ENCODE measurements at places on chromosomes 11 and 22.
A peak's percentile ranks its signal among the peaks of the same experiment; 100 is the strongest.

- DNase-seq = peak; percentile 86
Observed at GRCh38 chr11:65899356-65900124, 648 bp downstream of the FOSL1 start.

DNA sequence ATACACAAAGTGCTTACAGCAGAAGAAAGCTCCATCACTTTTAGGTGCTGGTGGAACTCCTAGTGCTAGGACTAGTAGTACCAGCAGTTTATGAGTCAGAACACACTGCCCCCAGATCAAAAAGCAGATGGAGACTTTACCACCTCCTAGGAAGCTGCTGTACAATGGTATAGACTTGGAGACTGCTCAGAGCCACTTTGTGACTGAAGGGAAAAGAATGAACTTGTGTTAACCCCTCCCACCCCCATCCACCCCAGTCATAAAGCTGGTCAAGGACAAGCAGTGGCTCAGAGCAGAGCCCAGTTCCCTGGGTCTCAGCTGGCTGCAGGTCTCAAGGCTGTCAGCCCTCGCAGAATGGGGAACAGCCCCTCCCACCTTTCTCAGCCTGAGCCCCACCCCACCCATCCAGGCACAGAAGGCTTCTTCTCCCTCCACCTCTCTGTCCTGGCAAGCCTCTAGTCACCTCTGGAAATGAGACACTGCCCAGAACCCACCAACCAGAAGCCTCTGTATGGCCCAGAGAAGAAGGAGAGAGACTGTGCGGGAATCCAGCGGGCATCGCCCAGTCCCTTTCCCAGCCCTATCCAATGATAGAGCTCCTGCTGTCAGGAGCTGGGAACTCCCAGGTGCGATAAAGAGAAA lies 23.8 kb downstream of the PACSIN2 start:
- no peak for DNase-seq

DNA sequence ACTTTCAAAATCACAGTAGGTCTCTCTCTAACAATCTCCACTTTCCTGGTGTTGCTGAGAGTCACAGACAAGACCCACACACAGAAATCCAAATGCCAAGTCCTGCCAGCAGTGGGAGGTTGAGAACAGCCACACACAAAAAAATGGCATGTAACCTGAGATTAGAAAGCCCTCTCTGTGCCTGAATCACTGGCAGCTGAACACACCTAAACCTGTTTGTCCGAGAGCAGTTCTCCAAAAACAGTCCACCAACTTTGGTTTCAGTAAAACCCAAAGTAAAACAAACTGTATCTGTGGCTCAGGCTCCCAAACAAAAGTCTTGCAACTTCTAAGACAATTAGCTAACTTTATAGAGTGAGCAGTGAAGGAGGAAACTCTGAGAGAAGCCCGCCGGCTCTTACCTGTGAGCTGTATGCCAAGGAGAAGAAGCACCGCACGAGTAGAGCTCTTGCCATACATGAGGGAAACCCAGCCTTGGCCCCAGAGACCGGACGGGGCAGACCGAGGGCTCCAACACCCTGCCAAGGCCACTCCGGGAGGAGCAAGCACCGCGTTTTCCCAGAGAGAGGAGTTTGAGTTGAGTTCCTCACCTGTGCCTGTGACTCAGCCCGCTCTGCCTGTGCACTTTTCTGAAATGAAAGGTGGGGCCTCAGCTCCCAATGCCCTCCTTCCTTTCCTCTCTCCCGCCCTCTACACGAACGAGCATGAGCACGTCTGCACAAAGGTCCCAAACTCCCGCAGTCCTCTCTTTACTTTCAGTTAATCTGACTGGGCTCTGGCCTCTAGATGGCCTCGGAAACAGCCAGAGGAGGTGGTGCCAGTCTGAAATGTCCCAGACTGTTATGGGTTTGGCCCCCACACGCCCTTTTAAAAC lies at the start of gene MPZL2:
TSS of gene MPZL2 (minus strand) at position 603 of the 874 bp plus-strand sequence. CDS start at position 459, 144 bp downstream.
- no peak for DNase-seq

GRCh38 chr11:33324302-33324985 lies 67.3 kb downstream of the HIPK3 start:
- peak; percentile 37 for DNase-seq

DNA sequence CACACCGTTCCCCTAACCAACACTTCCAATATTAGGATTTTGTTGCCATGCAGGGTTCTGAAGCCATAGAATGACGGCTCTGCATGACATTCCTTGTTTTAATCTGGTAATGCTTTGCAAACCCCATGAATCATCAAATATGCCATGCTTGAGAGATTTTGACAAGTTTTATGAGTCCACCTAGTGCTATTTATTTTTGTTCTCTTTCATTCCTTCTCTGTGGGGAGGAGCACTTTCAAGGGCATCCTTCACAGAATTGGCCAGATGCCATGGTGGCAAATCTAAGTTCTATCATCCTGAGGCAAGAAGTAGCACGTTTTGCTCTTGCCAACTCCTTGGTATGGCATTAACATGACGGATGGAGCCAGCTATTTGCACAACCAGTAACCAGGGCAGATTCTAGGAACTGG lies 268.4 kb downstream of the FAM76B start:
- no peak for DNase-seq

DNA sequence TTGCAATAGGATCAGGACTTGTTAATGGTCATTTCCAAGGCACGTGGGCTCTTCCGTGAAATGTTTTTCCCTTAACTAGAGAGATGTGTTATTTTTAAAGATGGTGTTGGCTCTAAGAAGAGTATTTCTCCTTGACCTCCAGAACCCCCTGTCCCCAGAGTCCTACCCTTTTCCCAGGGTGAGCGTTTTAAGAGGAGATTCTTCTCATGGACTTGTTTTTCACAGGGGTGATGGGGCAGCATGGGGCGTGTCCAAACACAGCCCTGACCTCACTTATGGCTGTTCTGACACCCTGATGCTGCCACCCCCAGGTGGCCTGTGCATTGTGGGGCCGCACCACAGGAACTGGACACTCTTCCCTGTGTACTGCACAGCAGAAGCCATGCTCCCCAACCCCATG lies 335.7 kb downstream of the TBC1D22A start:
- no peak for DNase-seq

DNA sequence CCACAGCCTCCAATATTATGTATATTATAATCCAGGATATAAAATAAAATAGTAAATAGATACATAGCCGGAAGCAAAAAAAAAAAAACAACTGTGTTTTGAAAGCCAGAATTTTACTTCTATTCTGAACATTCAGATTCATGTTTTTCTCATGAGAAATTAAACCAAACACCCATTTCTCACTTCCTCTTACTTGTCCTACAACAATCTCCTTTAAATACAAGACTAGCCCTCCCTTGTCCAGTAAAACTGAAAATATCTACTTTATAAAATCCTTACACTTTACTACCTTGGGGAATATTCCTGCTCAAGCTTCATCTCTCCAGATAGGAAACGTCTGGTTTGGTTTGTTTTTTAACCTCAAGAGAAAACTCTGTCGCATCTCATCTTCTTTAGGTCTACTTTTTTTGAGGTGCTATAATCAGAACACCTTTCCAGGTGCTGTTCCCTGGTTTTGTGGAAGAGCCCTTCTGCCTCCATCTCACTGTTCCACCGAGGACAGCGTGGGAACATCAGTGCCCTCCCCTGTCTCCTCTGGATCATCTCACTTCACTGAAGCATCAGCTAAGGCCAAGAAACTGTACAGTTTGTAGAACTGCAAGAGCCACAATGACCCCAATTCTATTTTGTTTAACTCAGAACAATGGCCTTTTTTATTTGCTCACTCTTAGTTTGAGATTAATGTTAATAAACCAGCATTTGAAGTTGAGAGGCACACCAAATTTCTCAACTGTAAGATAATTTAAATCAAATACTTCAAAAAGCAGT lies 82.0 kb upstream of the ARHGAP32 start:
- DNase-seq = no peak

- DNase-seq = no peak
Observed at GRCh38 chr11:68211546-68211945, 1.6 kb downstream of the KMT5B start.

GRCh38 chr11:124110201-124110600 lies 5.0 kb upstream of the VWA5A start:
- DNase-seq = peak; percentile 59

- no peak for DNase-seq
Observed at GRCh38 chr11:95005642-95006041, 19.4 kb upstream of the KDM4E start.

- DNase-seq = no peak
Observed at GRCh38 chr22:48536541-48537342, 1290.9 kb downstream of the BRD1 start.

GRCh38 chr11:1422481-1422880 lies 32.7 kb downstream of the BRSK2 start:
- DNase-seq = no peak

GRCh38 chr11:17423533-17424310 lies 35.3 kb upstream of the KCNJ11 start:
- DNase-seq = no peak

DNA sequence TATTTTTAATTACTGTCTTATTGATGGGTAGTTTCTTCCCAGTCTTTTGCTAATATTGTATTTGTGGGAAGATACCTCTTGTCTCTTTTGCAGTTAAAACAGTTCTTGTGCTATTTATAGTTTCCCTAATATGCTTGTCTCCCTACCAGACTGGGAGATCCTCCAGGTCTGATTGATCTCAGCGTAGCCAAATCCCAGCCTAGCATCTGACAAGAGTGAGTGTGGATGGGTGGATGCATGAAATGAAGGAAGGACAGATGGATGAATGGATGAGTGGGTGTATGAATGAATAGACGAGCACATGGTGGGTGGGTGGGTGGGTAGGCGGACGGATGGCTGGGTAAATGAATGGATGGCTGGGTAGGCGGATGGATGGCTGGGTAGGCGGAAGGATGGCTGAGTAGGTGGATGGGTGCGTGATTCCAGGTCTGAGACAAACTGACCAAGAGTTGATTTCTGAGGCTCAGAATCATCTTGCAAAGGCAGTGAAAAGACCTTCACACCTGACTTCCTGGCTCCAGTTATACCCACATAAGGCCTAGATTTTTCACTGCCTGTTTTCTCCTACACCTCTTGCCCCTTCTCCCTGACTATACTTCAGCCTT lies 11.4 kb downstream of the DNAJB13 start:
- DNase-seq = no peak

- DNase-seq = peak; percentile 65
Observed at GRCh38 chr11:18321578-18321968, 367 bp downstream of the HPS5 start.

DNA sequence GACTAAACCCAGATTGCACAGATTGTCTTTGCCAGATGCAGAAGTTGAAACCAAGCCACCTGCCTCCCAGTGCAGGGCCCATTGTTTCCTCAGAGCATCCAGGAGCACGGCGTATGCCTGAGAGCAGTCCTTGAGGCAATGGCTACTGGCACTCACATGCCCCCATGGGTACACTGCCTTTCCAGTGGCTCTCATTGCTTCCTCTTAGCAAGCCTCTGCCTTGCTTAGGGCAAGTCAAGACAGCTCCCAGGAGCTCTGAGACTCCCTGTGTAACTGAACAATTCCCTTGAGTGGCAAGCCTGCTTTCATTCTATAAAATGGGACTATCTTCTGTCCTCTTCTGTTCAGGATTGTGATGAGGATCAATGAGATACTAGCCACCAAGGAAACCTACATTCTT lies 4.1 kb downstream of the SYTL2 start:
- no peak for DNase-seq

GRCh38 chr11:130732476-130732875 lies 183.8 kb downstream of the SNX19 start:
- DNase-seq = no peak

GRCh38 chr22:49027368-49027670 lies 800.4 kb downstream of the BRD1 start:
- no peak for DNase-seq

DNA sequence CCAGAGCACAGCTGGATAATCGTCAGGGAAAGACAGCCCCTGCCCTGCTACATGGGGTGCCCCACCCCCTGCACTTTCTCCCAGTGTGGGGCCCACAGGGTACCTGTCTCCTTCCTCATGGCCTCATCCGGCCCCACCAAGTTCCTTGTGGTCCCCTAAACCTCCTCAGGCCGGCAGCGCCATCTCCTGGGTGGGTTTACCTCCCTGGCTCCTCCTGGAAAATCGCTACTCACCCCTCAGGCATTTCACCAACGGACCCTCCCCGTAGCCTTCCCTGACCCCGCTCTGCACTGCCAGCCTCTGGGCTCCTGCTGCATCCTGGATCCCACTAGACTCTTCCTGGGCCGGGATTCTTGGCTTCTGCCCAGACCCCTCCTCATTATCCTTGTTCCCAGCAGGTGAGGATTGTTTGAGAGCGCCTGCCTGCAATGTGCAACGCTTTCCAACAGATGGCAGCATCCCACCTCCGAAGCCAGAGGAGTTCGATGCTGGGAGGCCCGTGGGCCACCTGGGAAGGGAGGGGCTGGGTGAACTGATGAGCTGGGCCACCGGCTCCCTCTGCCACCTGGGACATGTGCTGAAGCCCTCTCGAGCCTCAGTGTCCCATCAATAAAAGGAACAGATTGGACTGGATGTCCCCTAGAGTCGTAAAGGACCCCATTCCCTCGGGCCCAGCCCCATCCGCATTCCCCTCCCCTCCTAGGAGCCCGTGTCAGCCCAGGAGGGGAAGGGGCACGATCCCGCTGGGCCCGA lies 44.2 kb upstream of the TTLL12 start:
- DNase-seq = peak; percentile 56

- peak; percentile 37 for DNase-seq
Observed at GRCh38 chr22:31846161-31847115, 92.6 kb downstream of the DEPDC5 start.

GRCh38 chr11:119807841-119808240 lies 78.8 kb upstream of the NECTIN1 start:
- no peak for DNase-seq

DNA sequence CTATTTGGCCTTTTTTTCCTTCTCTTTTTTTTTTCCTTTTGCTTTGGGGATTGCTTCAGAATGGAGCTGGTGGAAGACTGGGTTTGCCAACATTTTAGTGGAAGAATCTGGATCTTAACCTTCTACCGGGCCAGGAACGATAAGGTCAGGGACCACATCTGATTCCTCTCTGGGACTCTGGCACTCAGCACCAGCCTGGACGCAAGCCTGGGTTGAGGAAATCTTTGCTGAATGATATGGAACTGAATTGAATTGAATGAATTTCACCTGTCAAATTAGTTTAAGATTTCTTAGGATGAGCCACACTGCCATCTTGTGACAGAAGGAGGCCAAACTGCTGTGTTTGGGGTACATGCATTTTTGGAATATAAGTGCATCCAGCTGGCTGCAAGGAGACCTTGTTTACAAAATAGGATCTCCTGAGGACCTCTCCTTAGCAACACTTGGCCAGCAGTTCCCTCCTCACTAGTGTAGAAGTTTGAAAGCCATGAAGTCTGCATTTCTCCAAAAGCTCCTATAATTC lies 30.4 kb downstream of the TPBGL start:
- DNase-seq = no peak

- peak; percentile 99 for DNase-seq
Observed at GRCh38 chr22:50507421-50507990, at the start of gene LMF2. Gene LMF2, minus strand, starts transcription at chr22:50507702. Its CDS starts 27 bp downstream, at chr22:50507675.

GRCh38 chr11:59216641-59217564 lies 4.2 kb upstream of the MPEG1 start:
- peak; percentile 94 for DNase-seq
